NCI-H1436 (cell line): ENCODE measurements at places on chromosomes 12 and 14.
A peak's percentile ranks its signal among the peaks of the same experiment; 100 is the strongest.

- DNase-seq, result no peak
Observed at GRCh38 chr14:21804981-21805380, 131.4 kb upstream of the OR4E1 start.

DNA sequence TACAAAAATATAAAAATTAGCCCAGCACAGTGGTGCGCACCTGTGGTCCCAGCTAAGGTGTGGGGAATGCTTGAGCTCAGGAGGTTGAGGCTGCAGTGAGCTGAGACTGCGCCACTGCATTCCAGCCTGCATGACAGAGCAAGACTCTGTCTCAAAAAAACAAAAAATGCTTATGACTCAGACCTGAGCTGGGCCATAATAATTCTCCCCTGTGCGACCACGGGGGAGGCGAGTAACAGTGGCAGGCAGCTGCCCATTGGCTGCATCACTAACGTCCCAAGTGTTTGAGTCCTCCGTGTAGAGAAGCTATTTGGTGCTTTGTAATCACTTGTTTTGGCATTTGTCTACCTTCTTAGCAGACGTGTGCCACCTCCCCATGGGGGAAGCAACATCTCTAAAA, 24.9 kb downstream of the PSMC1 start:
- no peak for DNase-seq

- no peak for DNase-seq
Observed at GRCh38 chr12:25771476-25771875, 187.0 kb upstream of the RASSF8 start.

DNA sequence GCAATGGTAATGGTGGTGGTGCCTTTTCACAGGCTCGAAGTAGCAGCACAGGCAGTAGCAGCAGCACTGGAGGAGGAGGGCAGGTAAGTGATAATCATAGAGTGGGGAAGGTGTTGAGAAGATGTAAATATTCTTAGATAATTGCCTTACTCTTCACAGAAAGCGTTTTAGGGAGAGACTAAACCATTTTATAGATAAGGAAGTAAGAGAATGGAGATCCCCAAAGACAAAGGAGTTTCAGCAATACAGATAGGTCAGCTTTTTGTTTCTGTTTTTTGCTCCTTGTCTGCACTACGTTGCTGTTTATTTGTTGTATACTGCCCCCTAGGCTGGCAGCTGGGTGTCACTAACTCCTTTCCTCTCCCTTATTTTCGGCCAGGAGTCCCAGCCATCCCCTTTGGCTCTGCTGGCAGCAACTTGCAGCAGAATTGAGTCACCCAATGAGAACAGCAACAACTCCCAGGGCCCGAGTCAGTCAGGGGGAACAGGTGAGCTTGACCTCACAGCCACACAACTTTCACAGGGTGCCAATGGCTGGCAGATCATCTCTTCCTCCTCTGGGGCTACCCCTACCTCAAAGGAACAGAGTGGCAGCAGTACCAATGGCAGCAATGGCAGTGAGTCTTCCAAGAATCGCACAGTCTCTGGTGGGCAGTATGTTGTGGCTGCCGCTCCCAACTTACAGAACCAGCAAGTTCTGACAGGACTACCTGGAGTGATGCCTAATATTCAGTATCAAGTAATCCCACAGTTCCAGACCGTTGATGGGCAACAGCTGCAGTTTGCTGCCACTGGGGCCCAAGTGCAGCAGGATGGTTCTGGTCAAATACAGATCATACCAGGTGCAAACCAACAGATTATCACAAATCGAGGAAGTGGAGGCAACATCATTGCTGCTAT, 2.0 kb downstream of the SP1 start:
- DNase-seq, result peak; percentile 6

DNA sequence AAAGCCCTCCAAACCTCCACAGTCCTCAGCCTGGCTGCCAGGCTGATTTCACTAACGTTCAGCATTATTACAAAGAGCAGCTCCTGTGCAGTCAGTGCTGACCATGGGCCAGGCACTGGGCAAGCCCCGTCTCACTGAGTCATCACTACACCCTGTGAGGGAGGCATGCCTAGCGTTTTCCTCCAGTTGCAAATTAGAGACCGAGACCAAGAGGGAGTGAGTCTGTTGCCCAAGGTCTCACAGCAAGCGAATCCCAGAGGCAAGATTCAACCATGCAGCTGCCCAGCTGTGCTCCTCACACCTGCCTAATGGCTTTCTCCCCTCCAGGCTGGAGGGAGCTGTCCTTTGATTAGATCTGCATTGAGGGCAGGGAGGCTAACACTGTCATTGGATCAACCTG, 229.3 kb upstream of the LHX5 start:
- DNase-seq, result no peak

DNA sequence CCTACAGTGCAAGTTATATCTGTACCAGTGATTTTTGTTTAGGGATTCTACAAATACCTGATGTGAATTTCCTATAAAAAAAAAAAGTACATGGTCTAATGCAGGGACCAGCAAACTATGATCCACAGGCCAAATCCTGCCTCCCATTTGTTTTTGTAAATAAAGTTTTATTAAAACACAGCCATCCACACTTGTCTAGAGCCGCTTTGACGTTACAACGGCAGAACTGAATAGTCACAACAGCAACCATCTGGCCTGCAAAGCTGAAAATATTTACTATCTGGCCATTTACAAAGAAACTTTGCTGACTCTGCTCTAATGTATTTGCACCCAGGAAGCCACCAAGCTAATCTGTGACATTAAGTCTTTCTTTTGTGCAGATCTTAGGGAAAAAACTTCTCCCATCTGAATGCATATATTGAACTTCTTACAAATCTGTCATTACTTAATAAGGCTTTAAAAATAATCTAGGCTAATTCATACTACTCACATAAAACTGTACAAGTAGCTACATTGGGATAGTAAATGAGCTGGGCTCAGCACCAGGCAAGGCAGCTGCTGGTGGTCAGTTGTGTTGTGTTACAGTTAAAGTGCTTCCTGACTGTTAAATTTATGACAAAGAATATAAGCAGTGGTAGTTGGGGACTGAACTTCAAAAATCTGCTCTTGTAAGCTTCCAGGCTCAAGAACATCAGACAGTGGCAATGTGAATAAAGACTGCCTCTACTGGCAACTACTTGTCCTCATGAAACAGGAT, 303.3 kb downstream of the MED13L start:
- no peak for DNase-seq

DNA sequence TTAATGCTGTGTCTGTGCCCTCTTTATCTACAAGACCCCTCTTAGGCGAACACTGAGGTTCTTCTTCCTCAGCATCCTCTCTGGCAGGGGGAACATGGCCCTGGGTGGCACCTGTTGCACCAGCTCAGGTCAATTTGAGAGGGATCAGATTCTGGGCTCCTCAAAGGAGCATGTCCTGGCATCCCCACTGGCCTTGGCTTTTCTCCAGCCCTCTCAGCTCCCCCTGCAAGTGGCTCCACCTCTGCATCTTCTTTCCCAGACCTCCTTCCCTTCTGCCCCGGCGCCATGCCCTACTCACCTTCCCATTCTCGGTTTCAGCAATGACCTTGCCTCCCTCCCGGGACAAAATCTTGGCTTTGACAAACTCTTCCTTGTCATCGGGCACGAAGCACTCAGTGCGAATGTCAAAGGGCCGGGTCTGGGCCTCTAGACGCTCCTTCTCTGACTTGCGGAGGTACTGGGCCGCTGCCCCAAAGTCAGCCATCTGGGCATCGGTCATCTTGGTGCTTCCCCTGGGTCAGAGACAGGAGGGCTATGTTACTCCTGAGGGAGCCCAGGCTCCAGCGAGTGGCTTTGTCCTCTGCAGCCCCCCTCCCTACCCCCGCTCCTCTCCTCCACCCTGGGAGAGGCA, 1.2 kb downstream of the MYH6 start:
- no peak for DNase-seq

GRCh38 chr12:81992461-81992860, 233.3 kb upstream of the PPFIA2 start:
- DNase-seq, result no peak
